ENCODE measurements at places on chromosomes 1 and 21.

DNA sequence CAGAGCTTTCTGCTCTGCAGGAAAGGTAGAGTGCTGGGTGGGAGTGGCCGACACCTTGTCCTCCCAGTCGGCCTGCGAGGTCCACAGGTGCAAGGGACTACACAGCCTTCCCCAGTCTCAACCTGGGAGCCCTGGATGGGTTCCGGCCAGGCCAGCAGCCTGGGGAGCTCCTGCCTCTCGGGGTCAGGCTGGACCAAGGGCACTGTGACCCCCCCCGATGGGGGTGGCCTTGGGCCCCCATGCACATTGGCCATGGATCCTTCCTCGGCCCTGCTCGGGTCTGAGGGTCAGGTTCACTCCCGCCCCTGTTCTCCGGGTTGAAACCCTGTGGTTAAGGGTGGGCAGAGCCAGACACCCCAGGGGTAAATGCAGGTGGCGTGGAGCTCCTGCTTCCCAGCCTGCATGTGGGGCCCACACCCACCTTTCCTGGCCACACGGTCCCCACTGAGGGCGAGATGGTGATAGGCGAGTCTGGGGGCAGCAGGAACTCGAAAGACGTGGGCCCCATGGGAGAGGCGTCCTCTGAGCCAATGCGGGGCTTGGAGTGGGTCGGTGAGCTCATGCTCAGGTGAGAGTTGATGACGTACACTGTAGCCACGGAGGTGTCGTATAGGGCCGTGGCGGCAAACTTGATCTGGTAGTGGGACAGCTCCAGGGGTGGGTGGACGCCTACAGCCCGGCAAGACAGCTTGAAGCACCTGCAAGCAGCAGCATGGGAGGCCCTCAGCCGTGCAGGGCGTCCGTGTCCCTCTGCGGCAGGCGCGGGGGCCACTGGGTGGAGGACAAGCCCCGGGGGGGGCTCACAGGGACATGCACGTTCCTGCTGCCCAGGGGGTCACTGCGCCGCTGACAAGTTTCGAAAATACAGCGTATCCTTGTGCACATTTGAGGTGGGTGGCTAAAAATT is 10.8 kb upstream of the TMEM52 start:
- no peak for DNase-seq

GRCh38 chr1:107649023-107649422 is 316.0 kb downstream of the VAV3 start:
- DNase-seq = no peak

DNA sequence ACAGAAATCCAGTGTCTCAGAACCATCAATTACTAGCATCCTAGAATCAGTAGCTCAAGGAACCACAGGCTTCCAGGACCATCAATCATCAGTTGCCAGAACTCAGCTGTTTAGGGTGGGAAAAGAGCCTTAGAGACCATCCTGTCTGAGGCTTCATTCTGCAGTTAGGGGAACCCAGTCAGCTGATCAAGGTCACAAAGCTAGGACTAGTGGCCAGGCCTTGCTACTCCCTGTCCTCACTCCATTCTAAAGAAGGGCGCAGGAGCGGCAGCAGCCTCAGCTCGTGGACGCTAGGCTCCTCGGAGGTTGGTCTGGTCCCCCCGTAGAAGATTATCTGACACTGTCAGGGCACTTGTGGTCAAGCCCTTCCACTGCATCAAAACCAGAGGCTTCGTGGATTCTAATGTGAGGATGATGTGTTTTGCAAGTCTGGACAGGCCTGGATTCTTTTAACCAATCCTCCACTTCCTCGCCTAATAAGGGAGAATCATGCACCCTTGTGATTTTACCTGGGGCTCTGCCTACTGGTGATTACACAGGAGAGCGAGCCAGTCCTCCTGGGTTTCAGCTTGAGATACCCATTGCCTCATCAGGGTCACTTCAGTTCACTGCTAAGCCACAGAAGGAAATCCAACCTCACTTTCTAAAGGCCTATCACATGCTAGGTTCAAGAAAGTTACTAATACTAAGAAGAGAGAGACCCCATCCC is 41.7 kb upstream of the IFFO2 start:
- DNase-seq = no peak

- DNase-seq = no peak
These were observed 15.8 kb upstream of the REG4 start for GRCh38 chr1:119827010-119827409.

GRCh38 chr1:166383635-166384346 is 217.0 kb upstream of the FAM78B start:
- DNase-seq = no peak

DNA sequence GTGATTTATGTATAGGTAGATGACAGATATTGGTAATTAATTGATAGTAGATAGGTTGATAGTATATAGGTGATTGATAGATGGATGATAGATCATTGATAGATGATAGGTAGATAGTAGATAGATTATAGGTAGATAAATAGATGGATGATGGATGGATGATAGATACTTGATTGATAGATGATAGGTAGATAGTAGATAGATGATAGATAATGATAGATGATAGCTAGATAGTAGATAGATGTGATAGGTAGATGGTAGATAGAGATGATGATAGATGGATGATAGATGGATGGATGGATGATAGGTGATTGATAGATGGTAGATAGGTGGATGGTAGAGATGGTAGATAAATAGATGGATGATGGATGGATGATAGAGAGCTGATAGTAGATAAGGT is 62.0 kb upstream of the SAMD11 start:
- no peak for DNase-seq

- DNase-seq = no peak
These were observed 984.6 kb downstream of the ADGRL2 start for GRCh38 chr1:82785268-82785790.

- DNase-seq = no peak
These were observed 90.4 kb downstream of the HS2ST1 start for GRCh38 chr1:87004857-87005256.

DNA sequence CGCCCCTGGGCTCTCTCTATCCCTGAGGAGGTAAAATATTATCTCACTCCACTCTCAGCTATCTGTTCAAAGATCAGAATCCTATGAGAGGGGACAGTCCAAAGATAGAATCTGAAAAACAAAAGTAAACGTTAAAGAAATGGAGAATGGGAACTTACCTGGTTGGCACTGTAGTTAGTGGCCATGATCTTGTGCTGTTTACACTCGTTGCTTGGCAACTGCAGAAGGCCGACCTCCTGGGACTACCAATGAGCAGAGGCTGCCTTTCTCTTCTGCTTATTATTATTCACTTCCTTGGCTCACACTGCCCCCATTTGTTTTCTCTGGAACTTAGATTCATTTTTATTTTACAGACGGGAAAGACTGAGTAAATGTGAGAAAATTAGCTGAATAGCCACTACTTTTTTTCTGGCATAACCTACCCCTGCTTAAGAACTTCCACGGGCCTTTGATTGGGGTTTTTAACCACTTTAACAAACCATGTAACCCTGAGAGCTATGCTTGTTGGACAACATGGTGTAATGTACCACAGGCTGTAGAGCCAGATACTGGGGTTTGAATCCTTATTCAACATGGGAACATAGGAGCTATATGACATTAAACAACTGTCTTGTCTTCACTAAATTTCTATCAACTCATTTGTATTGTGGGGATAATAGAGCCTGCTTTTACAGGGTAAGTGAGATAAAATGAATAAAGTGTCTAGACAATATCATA is at the start of gene CFAP126:
Gene CFAP126 (minus strand): TSS at position 193 of the 717 bp plus-strand sequence. CDS start 8 bp downstream, at position 185.
- DNase-seq = peak; percentile 82

- DNase-seq = no peak
These were observed 71.0 kb upstream of the GNG4 start for GRCh38 chr1:235720544-235720943.

DNA sequence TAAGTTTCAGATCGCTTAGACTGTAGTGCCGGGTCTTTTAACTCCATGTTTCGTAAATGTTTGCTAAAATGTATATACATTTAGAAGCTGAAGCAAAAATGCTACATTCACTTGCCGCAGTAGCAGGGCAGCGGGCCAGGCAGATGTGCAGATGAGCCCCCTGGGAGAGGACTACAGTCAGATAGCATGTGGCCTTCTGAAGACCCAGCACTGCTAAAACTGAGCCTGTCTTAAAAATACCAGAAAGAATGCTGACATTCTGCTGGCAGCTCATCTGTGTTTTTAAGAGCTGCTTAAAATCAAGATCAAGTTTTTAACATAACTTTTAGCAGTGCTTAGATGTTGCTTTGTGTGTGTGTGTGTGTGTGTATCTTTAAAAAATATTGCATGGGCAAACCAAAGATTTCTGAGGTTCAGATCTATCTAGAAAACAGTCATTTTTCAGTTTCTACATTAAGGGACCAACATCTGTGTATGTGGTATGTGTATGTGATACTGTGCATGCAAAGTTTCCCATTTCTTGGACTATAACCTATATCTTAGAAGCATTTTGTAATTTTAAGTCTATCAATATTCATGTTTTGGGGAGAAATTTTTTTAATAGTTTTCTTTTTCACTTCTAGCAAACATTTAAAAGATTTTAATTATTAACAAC is 31.7 kb downstream of the CHRM3 start:
- no peak for DNase-seq

- DNase-seq = peak; percentile 21
These were observed 877 bp downstream of the IRF2BP2 start for GRCh38 chr1:234608911-234609690.

DNA sequence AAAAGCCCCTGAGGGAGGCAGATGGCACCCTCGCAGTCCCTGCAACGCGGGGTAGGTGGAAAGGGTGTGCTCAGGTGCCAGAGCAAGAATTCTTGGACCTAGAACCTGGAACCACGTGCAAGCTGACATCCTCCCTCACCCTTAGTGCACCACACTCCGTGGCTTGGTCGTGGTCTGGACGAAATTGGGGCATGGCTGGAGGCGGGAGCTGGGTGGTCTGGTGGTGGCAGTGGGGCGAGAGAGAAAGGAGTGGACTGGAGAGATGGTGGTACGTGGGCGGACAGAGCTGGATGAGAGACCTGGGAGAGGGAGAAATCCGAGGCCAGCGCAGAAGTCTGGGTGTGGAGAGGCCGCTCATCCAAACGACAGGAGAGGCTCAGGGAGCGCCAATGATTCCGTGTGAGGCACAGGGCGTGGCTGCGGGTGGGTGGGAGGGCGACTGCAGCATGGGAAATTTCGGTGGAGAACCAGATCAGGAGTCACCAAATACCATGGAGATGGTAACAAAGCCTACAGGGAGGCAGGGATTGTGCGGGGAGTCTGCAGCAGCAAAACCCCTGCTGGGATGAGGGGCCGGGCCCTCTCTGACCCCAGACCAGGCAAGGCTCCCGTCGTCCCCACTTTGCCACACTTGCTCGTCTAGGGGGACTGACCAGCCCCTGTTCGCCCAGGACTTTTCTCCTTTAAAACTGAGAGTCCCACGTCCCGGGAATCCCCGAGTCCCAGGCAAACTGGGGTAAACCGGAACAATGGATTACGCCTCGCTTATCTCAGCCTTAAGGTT is 31.9 kb downstream of the CDCP2 start:
- no peak for DNase-seq

DNA sequence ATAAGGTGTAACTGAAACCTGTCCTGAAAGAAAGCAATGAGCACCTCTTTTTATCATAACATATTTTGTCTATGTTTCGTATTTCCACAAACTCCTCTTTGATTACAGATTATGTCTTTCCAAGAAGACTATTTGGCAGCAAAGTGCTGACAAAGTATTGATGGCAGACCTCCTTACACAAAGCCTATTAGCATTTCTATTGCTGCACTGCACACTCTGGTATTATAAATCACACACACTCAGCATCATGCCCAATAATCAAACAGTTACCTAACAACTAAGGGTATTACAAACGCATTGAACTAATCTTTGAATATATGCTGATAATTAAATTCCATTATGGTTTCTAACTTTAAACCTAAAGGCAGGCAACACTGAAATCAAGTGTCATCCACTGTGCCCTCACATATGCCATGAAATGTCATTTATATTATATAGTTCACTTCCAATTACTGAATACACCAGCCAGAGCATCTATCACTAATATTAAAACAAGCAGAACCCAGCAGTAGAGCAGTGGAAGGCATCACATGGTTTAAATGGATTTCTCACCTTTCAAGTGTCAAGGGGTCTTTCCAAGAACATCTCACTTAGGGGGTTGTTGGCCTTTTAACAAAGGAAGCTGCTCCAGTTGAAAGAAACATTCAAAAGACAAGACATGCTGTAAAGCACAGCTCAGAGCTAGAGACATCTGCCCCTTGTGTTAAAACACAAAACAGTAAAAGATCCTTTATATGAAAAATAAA is 239.1 kb downstream of the RERE start:
- DNase-seq = no peak

GRCh38 chr1:1356166-1356795 is 2.1 kb downstream of the MXRA8 start:
- DNase-seq = no peak

GRCh38 chr1:26959722-26960624 is at the start of gene KDF1:
Gene KDF1 (minus strand): TSS chr1:26960468. CDS start chr1:26952380, 8,088 bp downstream.
- peak; percentile 85 for DNase-seq

DNA sequence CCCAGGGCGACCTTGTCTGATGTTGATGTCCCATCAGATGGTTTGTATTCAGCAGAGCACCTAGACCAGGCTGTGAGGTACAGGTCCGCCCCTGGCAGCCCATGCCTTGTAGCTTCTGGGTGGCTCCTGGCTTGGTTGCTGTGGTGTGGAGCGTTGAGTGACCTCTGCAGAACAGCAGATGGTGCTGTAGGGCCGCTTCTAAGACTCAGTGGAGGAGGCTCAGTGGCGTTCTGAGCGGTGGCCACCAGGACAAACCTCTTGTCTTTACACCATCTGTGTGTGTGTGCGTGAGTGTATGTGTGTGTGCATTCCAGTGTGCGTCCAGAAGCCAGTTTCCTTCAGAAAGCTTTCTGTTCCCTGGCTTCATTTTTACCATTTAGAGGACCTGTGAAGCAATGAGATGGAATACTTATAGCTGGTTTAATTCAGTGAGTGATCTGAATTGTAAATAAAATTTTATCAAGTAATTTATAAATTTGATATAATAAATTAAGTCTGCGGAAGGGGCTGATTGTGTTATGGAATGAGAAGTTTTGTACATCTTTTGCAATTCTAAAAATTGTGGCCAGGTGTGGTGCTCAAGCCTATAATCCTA is 66.1 kb downstream of the ADARB1 start:
- DNase-seq = peak; percentile 67

- no peak for DNase-seq
These were observed 125.4 kb downstream of the ZZZ3 start for GRCh38 chr1:77557053-77557452.

DNA sequence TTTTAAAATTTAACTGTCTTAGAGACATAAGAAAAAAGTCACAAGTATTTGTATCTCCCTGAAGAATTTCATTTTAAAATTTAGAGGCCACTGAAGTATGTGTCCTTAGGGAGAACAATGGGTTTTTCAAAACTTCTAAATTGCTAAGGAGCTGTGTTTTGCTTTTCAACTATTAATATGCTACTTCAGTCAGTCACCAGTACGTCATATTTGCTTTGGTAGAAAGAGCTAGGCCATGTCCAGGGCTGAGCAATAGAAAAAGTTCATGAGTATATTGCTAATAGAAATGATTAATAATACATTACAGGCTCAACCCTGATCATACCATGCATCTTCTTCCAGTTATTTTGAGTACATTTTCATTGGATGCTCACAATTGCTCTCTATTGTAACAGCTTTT is 1.7 kb upstream of the SGIP1 start:
- no peak for DNase-seq

DNA sequence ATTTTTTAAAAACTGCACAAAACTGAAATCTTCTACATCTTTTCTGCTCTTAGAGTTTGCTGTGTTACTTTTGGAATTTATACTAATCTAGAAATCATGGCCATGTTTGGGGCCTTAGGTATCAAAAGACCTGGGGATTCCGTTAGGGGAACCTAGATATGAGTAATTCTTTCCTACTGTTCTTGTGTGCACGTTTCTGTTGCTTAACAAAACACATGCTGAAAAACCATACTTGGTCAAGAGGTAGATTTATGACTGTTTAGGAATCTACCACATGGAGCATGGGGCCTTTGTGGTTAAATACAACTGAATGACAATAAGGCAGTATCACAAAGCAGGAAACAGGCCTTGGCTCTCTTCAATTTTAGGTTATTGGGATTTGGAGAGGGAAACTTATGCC is 291.9 kb upstream of the USP25 start:
- no peak for DNase-seq

Data from NCI-H1417 (cell line).